ENCODE measurements at places on chromosomes 4 and X. TPM values are rescaled to one million over a fixed set of nuclear protein-coding genes. Genes with fewer than 3 reads are reported as not detected.

- no peak for DNase-seq
These were observed 225.8 kb upstream of the ARSJ start for GRCh38 chr4:114205261-114205660.

- DNase-seq, result no peak
These were observed 756.9 kb downstream of the FAT4 start for GRCh38 chr4:126071346-126072333.

DNA sequence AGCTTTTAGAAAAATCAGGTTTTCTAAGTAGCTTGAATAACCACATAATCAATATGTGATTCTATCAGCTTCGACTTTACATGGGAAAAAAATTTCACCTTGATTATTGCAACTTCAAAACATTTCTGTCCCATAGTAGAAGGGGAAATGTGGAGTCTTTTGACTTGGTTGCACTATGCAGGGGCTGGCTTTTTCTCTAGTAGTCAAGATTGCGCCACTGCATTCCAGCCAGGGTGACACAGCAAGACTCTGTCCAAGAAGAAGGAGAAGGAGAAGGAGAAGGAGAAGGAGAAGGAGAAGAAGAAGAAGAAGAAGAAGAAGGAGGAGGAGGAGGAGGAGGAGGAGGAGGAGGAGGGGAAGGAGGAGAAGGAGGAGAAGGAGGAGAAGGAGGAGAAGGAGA lies 84.9 kb downstream of the MAML3 start:
- DNase-seq, result no peak

ARX gene
- total RNA-seq, result not detected

- no peak for DNase-seq
These were observed 1843.5 kb upstream of the AGA start for GRCh38 chr4:179285696-179286095.
